Esophagus mucosa (tissue), 1 donor: ENCODE measurements at places on chromosomes 1 and 21. TPM values are rescaled to one million over a fixed set of nuclear protein-coding genes. Genes with fewer than 3 reads are reported as not detected.

EFNA3 gene
- total RNA-seq, result 20.6 TPM

PTPRC gene
- total RNA-seq, result 3.5 TPM

LDLRAD2 gene
- total RNA-seq, result 0.04 TPM

HMGCS2 gene
- total RNA-seq, result 0.76 TPM

DNM3 gene
- 1.6 TPM for total RNA-seq

PPIAL4G gene
- not detected for total RNA-seq

ZBTB8A gene
- total RNA-seq, result 3.1 TPM

TTC24 gene
- total RNA-seq, result not detected

AMY1A gene
- not detected for total RNA-seq

EPRS1 gene
- total RNA-seq, result 109 TPM

CLIC6 gene
- total RNA-seq, result 0.60 TPM

AMY1C gene
- not detected for total RNA-seq

SZRD1 gene
- 89.9 TPM for total RNA-seq
